ENCODE measurements at places on chromosomes 12 and 14.

- no peak for DNase-seq
These were observed 19.2 kb downstream of the SLC7A8 start for GRCh38 chr14:23164250-23164649.

- DNase-seq = no peak
These were observed 5.0 kb downstream of the RASAL1 start for GRCh38 chr12:113130457-113131135.

DNA sequence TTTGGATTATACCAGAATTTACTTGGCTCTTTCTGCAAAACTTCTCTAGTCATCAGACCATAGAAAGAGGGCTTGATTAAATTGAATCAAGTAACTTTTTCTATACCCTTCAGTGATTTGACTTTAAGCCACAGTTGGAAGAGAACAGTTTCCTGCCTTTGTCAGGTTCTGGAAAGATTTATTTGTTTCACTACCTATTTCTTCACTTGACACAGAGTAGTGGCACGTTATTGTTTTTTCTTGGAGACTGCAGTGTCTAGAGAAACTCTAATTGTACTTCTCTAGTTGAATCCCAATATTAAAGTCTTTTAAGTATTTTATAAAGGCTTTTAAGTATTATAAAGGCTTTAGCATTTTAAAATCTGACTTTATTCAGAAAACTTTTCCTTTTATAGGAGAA lies 138.1 kb downstream of the TMEM117 start:
- no peak for DNase-seq

- DNase-seq = no peak
These were observed 54.1 kb downstream of the EP400 start for GRCh38 chr12:132003846-132004245.

DNA sequence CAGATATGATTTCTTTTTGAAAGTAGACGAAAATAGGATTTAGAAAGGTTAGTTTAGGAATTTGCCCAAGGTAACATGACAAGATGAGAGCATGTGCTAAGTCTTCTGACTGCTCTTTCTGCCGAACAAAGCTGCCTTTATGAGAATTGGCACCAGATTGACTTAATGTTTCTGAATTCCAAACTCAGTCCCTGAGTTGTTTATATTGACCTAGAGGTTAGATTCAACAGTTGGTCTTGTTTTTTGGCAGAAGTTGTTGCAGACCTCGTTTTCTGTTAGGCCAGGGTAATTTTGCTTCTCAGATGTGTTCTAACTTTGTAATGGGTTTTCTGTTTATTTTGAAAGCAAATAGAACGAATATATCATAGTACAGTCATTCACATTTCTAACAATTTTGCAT lies 61.5 kb upstream of the LRTM2 start:
- no peak for DNase-seq

GRCh38 chr14:81132468-81132867 lies 88.3 kb downstream of the GTF2A1 start:
- DNase-seq = no peak

- DNase-seq = no peak
These were observed 37.2 kb upstream of the YY1 start for GRCh38 chr14:100201701-100202100.

DNA sequence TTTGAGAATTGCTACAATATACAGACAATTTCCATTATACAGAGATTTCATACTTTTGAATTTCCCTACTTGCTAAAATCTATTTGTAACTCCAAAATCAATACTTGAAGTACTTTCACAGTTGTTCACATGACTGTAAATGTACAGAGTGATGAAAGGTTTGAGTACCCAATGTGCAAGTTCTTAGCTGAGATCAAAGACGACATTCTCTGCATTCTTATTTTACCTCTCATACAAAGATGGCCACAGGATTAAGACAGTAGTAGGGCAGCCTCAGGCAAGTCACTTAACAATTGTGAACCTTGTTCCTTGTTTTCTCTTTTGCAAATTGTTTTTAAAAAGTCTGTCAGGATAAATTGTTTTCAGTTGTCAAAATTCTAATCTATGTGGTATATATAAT lies 255.9 kb upstream of the KITLG start:
- no peak for DNase-seq

DNA sequence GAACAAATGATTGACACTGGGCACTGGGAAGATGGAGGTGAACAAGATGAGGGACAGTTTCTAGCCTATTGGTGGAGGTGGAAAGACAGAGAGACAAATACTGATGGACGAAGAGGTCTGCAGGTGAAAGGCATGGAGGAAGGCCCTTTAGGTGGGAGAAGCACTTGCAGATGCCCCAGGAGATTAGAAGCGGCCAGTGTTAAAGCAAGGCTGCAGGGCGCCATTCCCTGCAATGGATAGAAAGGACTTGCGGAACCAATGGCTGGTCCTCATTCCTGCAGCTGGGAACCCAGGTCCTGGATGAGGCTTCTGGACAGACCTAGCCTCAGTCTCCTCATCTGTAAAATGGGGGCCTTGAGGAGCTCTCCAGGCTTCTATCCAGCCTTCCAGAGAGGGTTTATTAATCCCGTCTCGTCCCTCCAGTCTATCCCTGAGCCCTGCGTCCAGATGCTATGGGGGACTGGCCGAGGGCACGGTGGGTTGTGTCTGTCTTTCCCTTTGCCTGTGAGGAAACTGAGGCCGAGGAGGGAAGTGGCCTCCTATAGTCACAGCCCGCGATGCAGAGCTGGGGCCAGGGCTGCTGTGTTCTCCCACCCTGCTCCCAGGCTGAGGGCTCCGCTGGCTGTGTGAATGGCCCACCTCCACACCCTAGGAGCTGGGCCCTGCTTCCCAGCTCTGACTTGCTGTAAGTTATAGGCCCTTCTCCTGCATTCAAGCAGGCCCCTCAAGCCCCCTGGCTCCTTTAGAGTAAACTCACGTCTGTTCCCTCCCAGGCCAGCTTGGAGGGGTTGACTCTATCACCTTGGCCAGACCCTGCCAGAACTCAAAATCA lies 33.0 kb downstream of the CYP46A1 start:
- no peak for DNase-seq

DNA sequence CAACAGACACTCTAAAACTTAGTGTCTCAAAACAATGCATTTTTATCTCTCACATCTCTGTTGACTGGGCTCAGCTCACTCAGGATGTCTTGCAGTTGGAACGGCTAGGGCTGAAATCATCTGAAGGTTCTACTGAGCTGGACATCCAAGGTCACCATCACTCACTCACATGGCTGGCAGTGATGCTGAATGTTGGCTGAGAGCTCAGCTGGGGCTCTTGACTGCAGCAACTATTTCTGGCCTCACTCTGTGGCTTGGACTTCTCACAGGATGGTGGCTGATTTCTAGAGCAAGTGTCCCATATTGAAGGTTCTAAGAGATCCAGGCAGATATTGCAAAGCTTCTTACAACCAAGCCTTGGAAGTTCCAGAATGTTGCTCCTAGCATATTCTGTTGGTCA lies 166.5 kb downstream of the ZFP36L1 start:
- no peak for DNase-seq

DNA sequence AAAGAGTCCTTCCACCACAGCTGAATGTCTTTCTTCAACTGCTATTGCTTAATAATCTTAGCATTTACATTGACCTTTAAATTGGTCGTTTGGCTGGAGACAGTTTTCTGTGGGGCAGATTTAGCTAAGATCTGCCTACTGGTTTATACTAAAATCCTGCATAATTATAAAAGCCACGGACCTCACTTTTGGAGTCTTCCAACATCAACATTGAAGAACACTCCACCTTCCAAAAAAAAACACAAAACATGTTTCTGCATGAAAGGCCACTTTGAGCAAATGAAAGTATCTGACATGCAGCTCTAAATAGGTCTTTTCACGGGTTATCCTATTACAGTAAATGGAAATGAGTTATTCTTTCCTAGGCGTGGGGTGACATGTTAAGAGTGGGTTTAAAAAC lies 57.0 kb upstream of the KRR1 start:
- no peak for DNase-seq

DNA sequence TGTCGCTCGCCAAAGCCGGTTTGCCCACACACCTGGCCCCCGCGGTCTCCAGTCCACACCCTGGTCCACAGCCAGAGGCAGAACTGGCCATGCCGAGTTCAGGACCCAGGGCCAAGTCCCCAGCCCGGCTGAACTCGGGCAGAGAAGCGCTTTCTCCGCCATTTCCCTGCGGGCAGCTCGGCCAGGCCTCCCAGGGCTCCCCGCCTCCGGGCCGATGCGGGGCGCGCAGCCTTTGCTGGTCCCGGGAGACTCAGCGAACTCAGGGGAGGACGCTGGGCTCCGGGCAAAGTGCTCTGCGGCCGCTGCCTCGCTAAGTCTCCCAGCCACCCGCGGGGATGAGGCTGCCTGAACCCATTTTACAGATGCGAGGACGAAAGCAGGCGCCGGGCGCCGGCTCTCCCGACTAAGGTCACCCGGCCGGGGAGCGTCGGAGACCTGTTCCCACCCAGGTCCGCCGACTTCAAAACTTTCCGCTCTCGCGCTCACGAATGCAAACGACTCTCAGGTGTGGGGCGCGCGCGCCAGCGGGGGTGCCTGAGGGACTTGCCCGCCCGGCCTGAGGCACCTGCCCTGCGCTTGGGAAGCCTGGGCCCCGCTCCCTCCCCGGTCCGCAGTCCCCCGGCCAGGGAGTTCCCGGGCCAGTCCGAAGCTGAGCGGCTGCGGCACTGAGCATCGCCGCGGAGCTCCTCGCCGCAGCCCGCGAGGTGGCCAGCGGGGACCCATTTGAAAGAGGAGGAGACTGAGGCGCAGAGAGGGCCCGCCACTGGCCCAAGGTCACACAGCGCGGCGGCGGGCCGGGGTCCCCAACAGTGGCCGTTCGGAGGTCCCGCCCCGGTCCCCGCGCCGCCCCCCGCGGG lies 627 bp downstream of the TESC start:
- peak; percentile 29 for DNase-seq

DNA sequence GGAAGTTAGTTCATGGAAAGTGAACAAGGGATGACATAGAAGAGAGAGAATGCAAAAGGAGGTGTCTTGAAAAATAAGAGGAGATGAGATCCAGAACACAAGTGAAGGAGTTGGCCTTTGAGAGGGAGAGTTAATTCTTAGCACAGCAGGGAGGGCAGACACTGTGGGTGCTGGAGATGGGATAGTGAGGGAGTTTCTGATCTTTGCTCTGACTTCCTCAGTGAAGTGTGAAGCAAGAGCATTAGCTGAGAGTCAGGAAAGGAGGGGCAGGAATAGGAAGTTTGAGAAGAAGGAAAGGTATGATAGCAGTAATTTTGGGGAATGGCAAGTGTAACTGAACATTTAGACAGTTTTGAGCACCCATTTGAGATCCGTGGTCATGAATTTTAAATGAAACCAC lies 75.8 kb upstream of the COCH start:
- DNase-seq = no peak

- DNase-seq = no peak
These were observed 23.9 kb downstream of the LRRK2 start for GRCh38 chr12:40248585-40249297.

DNA sequence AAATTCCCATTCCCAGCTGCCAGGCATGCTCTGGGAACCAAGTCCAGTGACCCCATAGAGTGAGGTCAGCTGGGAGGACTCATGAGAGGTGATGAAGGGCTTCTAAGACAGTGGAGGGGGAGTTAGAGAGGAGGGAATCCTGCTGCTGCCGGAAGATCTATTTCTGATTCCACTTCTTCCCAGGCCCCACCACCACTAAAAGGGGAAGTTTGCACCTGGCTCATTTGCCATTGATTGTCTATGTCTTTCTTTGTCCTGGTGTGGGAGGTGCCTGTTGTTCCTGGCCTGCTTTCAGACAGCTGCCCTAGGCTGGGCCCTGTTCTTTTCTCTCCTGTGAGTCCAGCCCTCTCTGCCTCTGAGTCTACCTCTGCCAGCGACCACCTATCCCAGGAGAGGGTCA lies 3.0 kb upstream of the KRT6A start:
- no peak for DNase-seq

- DNase-seq = no peak
These were observed 16.2 kb downstream of the VPS33A start for GRCh38 chr12:122250047-122250446.

- no peak for DNase-seq
These were observed 13.9 kb upstream of the RPH3A start for GRCh38 chr12:112777387-112778310.

GRCh38 chr12:96534339-96534738 lies 45.0 kb downstream of the CFAP54 start:
- DNase-seq = no peak

GRCh38 chr12:31289441-31289840 lies 36.5 kb downstream of the SINHCAF start:
- no peak for DNase-seq

GRCh38 chr12:82414044-82414443 lies 55.7 kb downstream of the METTL25 start:
- DNase-seq = no peak

- DNase-seq = no peak
These were observed 79.4 kb downstream of the RBM19 start for GRCh38 chr12:113886721-113887120.

GRCh38 chr14:28406196-28406595 lies 360.4 kb upstream of the FOXG1 start:
- DNase-seq = no peak

DNA sequence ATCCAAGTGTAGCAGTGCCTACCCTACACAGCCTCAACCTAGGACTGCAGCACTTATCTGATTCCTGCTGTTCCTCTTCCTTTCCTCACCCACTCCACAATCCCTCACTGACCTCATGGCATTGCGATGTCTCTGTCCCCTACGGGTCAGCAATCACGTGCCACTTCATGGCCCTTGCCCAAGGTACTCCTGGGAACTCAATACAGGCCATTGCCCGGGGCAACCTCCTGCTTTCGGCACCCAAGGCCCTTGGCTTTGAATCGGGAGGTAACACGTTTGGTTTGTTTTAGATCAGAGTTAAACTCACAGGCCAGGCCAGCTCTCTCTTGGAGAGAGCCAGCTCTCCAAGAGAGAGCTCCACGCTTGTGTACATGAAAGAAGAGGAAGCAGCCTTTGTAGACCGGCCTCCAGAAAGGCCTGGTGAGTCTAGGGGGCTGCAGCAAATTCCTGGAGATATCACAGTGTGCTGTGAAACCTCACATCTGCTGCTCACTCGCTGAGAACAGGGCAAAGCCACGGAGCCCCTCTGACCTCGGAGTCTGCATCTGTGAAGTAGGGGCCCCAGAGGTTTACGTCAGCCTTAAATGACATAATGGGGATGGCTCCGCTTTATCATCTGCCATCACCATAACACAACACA lies 12.2 kb downstream of the CLMN start:
- no peak for DNase-seq

DNA sequence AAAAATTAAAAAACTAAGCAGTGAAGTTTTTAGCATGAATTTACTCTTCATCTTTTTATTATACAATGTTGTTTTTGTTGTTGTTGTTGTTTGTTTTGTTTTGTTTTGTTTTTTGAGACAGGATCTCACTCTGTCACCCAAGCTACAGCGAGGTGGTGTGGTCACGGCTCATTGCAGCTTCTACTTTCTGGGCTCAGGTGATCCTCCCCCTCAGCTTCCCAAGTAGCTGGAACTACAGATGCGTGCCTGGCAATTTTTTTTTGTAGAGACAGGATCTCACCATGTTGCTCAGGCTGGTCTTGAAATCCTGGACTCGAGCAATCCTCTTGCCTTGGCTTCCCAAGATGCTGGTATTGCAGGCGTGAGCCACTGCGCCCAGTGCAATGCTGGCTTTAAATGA lies 11.3 kb downstream of the PPFIBP1 start:
- DNase-seq = no peak

- DNase-seq = no peak
These were observed 4.0 kb downstream of the VPS37B start for GRCh38 chr12:122891661-122892525.

Measured in CD4-positive, alpha-beta T cell treated with Interleukin-21 for 1 hour (primary cell).